Fibroblast of skin of right quadriceps (primary cell): ENCODE measurements at places on chromosomes 6 and 20.

GRCh38 chr6:132380358-132381029 is 20.8 kb downstream of the MOXD1 start:
- DNase-seq = peak; percentile 31

GRCh38 chr20:1381753-1382591 is 10.9 kb downstream of the FKBP1A start:
- DNase-seq = no peak

DNA sequence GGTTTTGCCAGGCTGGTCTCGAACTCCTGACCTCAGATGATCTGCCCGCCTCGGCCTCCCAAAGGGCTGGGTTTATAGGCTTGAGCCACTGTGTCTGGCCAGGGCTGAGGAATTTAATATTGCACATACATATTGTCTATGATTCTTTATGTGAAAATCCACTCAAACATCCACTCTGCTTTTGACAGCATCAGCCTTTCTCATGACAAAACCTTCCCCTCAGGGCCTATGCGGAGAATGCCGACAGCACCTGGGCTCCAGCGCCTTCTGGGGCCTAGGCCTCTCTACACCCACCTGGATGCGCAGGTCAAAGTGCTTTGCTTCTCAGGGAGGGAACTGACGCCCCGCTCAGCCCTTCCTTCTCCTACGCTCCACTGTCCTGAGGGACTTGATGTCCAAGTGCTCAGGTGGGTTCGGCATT is 5.4 kb downstream of the RAMACL start:
- no peak for DNase-seq

GRCh38 chr20:53839423-53840176 is 230.8 kb downstream of the BCAS1 start:
- no peak for DNase-seq

- DNase-seq = no peak
Measured at GRCh38 chr20:58619077-58619863, 31.8 kb upstream of the STX16 start.

- DNase-seq = peak; percentile 85
Measured at GRCh38 chr6:109241199-109241598, 141.1 kb downstream of the CD164 start.

- DNase-seq = peak; percentile 26
Measured at GRCh38 chr6:1552296-1552761, 57.4 kb upstream of the FOXC1 start.
